ENCODE measurements at places on chromosomes 6 and 20. TPM values are rescaled to one million over a fixed set of nuclear protein-coding genes. Genes with fewer than 3 reads are reported as not detected.

GRCh38 chr6:165013701-165014100 is 295.7 kb downstream of the C6orf118 start:
- no peak for DNase-seq

DNA sequence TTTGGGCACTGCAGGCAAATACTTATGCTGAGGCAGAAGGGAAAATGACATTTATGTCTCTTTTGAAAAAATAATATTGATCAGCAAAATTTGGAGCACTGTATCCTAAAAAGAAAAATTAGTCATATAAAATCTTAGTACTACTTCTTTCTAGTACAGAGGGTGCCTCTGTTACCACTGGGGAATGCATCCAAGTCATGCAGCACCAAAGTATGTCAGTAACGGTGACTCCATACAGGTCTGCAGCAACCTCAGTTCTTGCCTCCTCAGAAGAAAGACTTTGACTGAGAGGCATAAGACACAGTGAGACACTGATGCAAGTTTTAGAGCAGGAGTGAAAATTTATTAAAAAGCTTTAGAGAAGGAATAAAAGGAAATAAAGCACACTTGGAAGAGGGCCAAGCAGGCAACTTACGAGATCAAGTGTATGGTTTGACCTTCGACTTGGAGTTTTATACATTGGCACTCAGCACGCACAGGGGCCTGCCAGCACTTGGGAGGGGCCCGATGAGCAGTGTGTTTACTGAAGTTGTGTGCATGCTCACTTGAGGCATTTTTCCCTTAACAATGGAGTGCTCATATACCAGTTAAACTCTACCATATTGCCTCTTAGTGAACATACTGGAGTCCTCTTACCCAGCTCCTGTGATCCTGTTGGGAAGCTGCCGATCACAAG is 1244.8 kb downstream of the EPHA7 start:
- DNase-seq = no peak

DNA sequence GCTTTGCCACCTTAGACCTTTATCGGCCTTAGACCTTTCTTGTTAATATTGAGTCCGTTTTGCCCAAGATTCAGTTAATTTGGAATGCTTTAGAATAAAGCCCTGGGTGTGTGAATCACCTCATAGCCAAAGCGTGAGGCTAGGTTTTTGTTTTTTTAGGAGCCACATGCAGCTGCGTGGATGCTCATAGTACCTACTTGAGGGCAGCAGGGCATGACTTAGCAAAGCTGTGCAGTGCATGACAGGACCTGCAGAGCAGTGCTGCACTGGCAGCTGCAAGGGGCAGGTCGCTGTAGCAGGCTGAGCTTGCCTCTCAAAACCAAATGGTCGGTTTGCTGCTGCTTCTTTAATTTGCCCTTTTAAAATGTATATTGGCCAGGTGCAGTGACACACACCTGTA is 116.1 kb downstream of the JAG1 start:
- no peak for DNase-seq

- no peak for DNase-seq
These were observed 99.3 kb downstream of the PFDN4 start for GRCh38 chr20:54306985-54307710.

DNA sequence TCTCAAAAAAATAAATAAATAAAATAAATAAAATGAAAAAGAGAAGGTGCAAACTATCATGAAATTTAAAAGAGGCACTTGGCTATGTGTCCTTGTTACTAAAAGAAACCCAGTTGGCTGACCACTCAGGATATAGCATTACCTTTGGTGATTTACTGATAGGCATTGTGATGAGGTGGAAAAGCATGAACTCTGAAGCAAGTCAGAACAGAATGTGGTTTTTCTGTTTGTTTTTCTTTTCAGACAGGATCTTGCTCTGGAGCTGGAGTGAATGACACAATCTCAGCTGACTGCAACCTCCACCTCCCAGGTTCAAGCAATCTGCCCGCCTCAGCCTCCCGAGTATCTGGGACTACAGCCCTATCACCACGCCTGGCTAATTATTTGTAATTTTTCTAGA is 31.9 kb downstream of the ZNF184 start:
- DNase-seq = no peak

- no peak for DNase-seq
These were observed 19.9 kb downstream of the ATXN1 start for GRCh38 chr6:16741112-16742016.

DNA sequence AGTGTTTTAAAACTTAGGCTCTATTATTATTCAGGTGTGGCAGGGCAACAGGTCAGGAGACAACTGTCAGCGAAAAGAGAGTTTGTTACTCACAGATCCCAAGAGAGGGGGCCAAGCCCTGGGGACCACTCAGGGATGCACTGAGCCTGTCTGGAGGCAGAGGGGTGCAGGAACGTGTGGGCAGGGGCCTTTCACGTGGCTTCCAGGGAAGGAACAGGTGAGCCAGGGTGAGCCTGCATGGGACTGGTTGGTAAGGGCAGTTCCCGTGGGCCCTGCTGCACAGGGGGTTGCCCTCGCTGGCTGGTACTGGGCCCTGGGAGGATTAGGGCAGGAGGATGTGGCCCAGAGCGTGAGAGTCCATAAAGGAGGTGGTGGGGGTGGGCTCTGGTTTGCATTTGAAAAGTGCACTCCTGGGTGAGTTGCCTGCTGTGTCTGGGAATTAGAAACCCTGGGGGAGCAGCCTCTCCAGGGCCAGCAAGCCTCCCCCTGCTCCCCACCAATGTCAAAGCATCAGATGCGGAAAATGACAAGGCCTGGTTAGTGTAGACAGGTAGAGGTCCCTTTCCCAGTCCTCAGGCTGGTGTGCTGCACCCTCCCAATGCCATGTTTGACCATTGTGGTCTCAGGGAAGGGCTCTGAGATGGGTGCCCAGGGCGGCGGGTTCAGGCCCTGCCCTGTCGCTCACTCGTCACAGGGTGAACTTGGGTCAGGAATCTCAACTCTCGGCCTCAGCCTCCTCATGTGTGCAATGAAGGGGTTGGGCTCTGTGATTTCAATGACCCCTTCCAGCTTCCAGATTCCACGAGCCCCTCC is 127.4 kb upstream of the RPS6KA2 start:
- DNase-seq = no peak

DNA sequence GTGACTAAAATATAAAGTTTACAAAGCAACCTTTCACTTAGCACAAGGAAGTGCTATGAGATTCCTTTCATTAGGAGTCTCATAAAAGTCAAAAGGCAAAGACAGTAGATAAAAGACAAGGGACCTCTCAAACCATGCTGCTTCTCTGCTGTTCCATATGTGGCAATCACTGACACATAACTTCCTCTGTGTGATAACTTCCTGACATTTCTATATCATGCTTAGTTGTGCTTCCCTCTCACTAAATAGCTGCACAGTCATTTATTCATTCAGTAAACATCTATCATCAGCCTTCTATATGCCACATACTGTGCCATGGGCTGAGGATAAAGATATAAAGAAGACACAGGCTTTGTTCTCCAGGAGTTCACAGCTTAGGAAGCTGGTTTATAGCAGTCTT is 214.8 kb upstream of the GRIK2 start:
- no peak for DNase-seq

- DNase-seq = no peak
These were observed 655.0 kb upstream of the HS3ST5 start for GRCh38 chr6:114997813-114998292.

GRCh38 chr20:45308117-45308778 is at the start of gene MATN4:
Gene MATN4, minus strand, starts transcription at chr20:45308299. Its CDS starts 2,717 bp downstream, at chr20:45305582.
- DNase-seq = no peak

DNA sequence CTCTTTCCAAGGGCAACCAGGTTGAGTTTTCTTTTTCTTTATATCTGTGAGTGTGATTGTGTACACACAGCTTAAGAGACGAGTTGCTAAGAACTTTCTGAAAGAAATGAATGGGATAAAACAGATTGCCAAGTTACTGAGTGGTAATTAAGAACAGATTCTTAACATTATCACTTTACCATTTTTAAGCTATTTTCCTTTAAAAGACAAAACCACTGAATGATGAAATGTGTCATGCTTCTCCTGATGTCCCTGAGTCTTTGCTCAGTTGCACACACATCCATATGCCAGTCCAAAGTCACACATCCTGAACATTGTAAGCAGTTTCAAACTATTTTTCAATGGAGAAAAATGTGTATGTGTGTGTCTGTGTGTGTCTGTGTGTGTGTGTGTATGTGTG is 5.5 kb upstream of the DAAM2 start:
- DNase-seq = no peak

GRCh38 chr6:105537981-105538578 is 135.2 kb upstream of the PREP start:
- DNase-seq = no peak

DNA sequence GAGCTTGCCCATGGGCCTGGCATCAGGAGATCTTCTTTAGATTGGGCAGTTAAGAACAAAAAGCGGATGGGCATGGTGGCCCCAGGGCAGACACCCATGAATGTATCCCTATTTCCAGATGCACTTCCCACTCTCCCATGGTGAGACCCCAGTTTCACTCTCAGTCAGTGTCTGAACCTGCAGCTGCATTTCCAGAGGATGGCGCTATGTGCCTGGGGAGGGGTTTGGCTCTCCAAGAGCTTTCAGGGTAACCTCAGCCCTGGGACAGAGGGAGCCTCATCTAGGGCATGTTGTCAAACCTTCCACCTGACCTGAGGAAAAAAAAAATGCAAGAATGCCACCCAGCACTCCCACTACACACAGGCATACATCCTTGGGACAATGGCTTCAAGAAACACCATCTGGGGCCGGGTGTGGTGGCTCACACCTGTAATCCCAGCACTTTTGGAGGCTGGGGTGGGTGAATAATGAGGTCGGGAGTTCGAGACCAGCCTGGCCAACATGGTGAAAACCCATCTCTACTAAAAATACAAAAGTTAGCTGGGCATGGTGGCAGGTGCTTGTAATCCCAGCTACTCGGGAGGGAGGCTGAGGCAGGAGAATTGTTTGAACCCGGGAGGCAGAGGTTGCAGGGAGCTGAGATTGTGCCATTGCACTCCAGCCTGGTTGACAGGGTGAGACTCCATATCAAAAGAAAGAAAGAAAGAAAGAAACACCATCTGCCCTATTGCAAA is 1.9 kb downstream of the CST9L start:
- DNase-seq = no peak

DNA sequence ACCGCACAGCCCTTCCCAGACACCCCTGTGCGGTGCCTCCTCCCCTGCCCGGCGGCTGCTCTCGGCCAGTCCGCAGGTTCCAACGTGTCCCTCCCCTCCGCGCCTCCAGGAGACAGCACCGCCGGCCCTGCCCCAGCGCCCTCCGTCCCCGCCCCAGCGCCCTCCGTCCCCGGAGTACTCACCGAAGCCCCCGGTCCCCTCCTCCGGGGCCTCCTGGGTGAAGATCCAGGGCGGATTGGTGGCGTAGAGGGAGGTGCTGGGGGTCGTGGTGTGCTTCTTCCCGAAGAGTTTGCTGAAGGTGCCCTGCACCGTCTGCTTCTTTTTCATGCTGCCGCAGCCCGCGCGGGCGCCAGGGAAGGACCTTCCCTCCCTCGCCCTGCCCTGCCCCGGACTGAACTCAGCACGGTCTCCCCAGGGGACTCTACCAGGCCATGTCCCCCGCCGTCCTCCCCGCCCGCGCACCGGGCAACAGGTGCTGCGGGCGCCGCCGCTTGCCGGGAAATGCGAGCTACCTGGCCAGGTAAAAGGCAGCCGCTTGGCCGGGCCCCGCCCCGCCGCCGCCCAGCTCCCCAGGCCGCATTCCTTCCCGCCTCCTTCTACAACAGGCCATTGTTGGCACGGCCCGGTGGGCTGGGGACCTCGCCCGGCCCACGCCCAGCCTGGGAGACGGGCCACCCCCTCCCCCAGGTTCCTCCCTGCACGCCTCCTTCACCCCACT is at the start of gene C6orf132:
Gene C6orf132 (minus strand): TSS at position 503 of the 718 bp plus-strand sequence. CDS start 176 bp downstream, at position 327.
- DNase-seq = no peak

GRCh38 chr20:19571996-19572395 is 186.1 kb upstream of the RIN2 start:
- no peak for DNase-seq

DNA sequence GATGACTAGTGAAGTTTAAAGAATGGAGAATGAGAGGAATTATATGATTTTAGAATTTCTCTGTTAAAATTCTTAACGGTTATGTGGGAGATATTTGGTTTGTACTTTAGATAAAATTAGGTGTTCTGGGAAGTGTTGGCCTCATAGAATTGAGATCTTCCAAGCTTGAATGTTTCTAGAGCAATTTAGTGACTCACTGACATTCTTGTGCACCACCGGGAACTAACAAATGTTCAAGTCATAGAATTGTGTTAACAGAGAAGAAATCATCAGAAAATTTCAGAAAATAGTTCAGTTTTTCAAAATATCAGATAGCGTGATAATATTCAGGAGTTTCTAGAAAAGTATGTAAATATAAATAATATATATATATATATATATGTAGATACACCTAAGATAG is 67.9 kb upstream of the BMP5 start:
- no peak for DNase-seq

GRCh38 chr6:100952006-100952405 is 70.9 kb upstream of the ASCC3 start:
- DNase-seq = no peak

DNA sequence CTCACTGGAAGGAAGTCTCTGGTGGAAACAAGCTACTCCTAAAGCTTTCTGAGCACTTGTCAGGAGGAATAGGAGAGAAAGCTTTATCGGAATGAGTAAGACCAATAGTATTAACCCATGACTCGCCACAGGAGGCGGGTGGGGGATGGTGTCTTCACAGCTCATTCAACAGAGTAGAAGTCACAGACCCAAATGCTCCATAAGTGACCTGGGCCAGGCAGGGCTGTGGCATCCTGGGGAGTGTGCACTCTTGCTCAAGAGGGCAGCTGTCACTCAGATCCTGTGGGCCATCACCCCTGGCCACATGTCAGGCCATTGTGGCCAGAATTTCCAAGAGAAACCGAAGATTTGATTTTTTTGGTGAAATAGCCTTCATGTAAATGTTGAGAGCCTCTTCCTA is 116.0 kb downstream of the SYCP2 start:
- no peak for DNase-seq

DNA sequence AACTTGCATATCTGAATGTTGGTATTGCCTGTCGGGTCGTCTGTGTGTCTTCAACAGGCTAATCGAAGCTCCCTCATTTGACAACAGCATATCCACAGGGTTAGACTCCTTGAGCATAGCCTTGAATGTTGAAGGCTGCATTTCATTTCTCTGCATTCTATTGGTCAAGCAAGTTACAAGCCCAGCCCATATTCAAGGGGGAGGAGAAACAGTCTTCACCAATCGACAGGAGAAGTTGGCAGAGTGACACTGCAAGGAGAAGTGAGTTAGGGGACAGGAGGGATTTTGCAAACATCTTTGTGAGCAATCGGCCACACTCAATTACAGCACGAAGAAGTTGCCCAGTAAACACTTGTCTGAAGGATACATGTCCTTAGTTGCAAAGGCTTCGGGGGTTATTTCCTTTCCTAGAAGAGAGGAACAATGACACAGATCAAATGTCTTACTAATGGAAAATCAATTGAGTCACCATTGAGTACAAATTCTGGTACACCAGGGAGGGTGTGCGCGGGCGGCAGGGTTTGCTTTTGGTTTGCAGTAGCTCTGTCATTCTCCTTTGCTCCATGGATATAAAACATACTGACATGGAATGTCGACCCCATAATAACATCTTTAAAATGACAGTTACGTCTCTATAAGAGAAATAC is 60.6 kb upstream of the NT5E start:
- no peak for DNase-seq

GRCh38 chr6:117414770-117415169 is 11.0 kb downstream of the ROS1 start:
- no peak for DNase-seq

The BTN1A1 gene
- not detected for total RNA-seq

The TMEM217 gene
- total RNA-seq = 1.6 TPM

The ADGRF5 gene
- 23.8 TPM for total RNA-seq

The SLC22A2 gene
- total RNA-seq = not detected

The PLCB4 gene
- 23.4 TPM for total RNA-seq

The TNFAIP3 gene
- 37.5 TPM for total RNA-seq

The MUC21 gene
- total RNA-seq = 0.18 TPM

The SYNE1 gene
- total RNA-seq = 142 TPM
